ENCODE measurements at places on chromosomes 11 and 22.

DNA sequence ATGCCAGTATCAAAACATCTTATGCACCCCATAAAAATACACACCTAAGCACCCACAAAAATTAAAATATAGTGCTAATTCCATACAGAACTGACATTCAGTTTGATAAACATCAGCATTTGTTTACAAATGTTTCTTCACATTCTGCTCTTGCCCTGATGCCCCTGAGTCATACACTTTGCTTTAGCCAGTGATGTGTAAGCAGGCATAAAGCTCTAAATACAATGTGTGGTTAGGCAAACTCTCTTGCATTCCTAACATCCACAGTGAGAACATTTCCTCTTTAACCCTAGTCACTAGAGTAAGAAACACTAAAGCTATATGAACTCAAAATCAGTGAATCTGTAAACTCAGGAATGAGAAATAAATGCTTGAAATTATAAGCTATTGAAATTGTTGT is 1060.7 kb downstream of the FAM181B start:
- no peak for DNase-seq

DNA sequence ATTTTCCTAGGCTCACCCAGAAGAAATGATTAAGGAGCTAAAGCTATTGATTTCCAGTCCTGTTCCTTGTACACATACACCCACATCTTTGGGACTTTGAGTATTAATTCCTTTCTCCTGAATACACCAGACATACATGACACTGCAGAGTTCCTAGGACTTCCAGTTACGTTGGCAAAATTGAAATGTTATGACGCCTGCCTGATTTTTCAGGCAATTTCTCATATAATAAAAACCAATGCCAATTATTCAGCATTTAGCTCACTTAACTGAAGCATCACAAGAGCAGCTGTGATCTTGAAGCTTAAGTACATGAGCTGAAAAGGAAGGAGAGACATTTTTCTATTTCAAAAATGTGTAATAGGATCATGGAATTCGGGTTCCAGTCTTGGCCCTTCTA is 4.5 kb downstream of the CLMP start:
- DNase-seq, result no peak

- DNase-seq, result peak; percentile 72
These were observed 57.2 kb downstream of the CABIN1 start for GRCh38 chr22:24068377-24068680.

- DNase-seq, result no peak
These were observed 922 bp downstream of the CRACR2B start for GRCh38 chr11:828506-829175.

GRCh38 chr11:84549217-84549616 is 1077.9 kb downstream of the DLG2 start:
- no peak for DNase-seq

DNA sequence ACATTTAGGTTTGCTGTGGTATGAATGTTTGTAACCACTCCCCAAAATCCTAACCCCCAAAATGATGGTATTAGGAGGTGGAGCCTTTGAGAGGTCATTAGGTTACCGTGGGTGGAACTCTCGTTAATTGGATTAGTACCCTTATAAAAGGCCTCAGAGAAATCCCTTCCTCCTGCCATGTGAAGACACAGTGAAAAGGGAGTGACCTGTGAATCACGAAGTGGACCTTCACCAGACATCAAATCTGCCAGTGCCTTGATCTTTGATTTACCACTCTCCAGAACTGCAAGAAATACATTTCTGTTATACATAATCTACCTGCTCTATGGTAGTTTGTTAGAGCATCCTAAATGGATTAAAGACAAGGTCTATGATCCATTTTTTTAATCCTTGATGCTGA is 12.6 kb upstream of the PICALM start:
- no peak for DNase-seq

DNA sequence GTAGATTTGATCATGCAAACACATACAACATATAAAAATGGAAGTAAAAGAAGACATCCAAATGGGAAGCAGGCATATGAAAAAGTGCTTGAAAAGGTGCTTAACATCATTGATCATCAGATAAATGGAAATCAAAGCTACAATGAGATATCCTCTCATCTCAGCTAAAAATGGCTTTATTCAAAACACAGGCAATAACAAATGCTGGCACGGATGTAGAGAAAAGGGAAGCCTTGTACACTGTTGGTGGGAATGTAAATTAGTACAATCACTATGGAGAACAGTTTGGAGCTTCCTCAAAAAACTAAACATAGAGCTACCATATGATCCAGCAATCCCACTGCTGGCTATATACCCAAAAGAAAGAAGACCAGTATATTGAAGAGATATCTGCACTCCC is 549 bp upstream of the TCN1 start:
- DNase-seq, result no peak

Measured in NCI-H1694 treated with DMSO at 0.1 percent for 48 hours (cell line).